ENCODE measurements at places on chromosomes 3 and 15.
A peak's percentile ranks its signal among the peaks of the same experiment; 100 is the strongest.

DNA sequence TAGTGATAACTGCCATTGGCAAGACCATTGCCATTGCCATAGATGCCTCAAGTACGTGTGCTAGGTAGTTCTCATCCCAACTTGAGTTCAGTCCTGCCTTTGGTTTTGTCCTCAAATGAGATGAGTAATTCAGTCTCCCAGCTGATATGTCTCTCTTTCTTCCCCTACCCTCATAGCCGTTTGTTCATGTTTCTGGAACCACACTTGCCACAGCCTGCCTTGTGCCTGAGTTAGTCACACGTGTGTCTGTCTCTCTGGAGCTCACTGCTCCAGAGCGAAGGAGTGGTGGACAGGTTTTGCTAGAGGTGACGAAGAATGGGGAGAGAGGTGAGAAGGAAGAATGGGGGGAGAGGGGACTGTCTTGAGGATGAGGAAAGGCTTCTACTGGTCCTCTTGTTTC is 88.0 kb upstream of the IGF1R start:
- DNase-seq, result no peak

DNA sequence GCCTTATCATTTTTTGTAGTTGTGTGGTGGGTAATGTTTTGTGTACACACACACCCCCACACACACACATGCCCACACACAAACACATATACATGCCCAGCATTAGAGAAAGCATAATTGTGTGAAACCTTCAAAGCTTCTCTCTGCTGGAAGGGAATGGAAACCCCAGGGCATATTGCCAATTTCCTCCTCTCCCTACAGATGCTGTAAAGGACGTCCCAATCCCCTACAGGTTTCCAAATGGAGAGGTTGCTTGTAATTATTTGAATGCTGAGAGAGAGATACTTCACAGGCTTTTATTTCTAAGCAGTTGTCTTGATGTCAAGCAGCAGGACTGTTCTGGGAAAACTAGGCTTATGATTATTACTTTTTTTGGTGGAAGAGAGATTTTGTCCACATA is 23.0 kb upstream of the CCK start:
- no peak for DNase-seq

DNA sequence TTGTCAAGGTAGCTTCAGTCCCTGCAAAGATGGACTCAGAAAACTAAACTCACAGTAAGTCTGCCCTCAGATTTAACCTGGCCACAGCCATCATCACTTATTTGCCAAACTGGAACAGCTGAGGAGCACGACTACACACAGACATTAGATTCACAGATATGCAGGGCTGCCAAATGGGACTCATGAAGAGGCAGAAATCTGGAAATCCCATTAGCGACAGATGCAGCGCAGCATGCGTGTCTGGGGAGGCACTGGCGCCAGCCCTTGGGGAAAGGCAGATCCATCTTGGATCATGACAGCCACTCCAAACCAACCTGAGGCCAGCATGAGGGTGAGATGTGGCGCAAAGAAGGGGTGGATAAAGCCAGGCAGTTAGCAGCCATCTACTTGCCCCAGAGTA is 160.7 kb upstream of the TSC22D2 start:
- no peak for DNase-seq

DNA sequence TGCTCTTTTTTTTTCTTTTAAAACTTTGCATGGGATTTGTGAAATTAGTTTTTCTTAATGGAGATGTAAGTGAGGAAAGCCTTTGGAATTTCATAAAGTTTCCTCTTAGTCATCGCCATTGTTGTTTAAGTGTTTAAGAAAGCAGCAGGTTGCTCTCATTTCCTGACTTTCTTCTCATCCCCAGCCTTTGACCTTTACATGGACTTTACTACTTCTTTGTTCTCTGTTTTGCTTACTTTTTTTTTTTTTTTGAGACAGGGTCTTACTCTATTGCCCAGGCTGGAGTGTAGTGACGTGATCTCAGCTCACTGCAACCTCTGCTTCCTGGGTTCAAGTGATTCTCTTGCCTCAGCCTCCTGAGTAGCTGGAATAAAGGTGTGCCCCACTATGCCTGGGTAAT is 38.6 kb downstream of the FBXL2 start:
- no peak for DNase-seq

GRCh38 chr3:154428286-154429206 is 1.4 kb downstream of the GPR149 start:
- no peak for DNase-seq

DNA sequence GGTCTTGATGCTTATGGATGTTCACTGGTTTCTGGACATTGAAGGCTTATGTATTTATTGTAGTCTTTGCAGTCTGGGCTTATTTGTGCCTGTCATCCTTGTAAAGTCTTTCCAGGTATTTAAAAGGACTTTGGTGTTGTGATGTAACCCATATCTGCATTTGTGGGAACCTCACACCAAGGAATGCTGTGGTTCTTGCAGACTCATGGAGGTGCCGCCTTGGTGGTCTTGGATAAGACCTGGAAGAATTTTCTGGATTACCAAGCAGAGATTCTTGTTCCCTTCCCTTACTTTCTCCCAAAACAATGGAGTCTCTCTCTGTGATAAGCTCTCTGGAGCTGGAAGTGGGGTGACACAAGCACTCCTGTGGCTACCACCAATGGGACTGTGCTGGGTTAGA is 363.5 kb upstream of the NECTIN3 start:
- DNase-seq, result no peak

GRCh38 chr3:10263646-10264363 is 15.5 kb downstream of the TATDN2 start:
- DNase-seq, result peak; percentile 42
